ENCODE measurements at places on chromosomes 4 and X.
A peak's percentile ranks its signal among the peaks of the same experiment; 100 is the strongest.

- DNase-seq = no peak
Observed at GRCh38 chrX:27883468-27884092, 75.8 kb downstream of the MAGEB10 start.

- DNase-seq = no peak
Observed at GRCh38 chr4:162891788-162892707, 274.6 kb downstream of the NAF1 start.

DNA sequence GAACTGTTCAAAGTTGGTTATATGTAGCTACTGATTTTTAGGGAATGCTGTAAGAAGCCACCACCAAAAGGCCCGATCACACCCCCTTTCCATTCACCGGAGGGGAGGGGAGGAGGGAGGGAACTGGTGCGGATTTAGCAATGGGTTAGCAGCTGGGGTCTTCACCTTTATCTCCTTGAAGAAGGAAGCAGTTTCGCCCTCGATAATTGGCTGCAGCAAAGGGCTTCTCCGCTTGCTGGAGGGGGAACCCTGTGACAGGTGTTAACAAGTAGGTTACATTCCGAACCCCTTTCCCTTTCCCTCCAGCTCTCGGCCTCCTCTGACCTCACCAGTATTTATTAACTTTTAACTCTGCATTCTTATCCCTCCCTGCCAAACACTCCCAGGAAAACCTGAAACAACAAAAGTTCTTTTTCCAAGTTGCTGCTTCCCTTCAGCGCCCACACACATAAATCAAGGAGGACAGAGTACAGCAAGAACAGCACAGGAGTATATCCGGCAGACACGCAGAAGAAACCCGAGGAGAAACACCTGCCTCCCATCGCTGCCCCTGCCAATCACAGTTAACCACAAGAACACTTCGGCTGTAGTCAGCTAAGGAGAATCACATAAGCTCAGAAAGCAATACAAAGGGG lies 39.8 kb upstream of the NAP1L5 start:
- DNase-seq = no peak

DNA sequence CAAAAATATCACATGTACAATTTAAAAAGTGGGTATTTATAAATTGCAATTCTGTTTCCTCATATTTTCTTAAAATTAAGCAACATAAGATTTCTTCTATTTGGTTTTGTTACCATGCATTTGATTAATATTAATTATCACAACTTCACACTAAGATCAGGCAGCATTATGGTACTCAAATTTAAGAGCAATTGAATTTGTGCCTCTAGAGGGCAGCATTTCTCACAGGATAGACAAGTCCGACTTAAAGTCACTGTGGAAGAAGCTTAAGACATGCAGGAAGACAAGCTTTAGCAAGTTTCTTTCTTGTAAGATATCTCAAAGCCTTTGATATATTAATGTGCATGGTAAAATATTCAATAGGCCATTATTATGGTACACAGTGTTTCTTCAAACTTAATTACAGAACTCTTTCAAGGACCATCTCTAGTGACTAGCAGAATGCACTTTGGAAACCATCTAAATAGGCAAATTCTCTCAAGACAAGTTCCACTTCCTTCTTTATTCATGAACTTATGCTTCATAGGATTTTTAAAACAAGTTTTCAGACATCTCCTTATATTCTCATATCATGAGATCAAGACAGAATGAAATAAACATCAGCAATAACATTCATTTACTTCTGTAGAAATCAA lies 35.0 kb downstream of the FBXW7 start:
- DNase-seq = peak; percentile 30

- no peak for DNase-seq
Observed at GRCh38 chr4:155599085-155599484, 67.6 kb upstream of the GUCY1A1 start.

DNA sequence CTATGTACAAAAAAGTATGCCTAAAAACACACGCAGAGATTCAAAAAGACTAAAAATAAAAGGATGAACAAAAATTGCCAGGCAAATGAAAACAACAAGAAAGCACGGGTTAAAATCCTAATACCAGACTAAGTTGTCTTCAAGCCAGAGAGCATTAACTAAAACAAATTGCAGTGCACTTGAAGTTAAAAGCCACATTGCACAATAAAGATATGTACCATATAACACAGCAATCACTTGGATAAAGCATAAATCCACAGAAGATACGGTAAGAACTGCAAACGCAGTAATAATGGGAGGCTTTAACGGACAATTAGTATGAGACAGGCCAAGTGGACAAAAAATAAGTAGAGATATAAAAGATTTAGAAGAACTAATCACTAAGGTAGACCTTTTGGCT lies 14.9 kb downstream of the CCDC158 start:
- no peak for DNase-seq

- DNase-seq = no peak
Observed at GRCh38 chr4:53816561-53816960, 225.3 kb upstream of the LNX1 start.

DNA sequence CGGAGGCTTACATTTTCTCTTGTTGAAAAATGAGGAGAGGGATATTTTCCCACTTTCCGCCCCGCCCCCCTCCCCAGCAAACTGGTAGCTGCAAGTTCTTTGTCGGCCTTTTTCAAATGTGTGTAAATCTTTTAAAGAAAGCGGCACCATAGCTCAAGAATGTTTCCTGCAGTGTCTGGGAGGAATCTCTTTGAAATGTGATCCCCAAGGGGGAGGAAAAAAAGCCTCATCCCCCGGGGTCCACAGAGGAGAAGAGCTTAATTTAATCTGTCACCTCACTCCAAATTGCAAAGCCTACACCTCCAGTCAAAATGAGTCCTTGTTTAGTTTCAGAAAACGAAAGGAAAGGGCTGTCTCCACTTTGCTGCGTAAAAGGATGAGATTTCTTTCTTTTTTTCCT lies 34.8 kb downstream of the ASMT start:
- DNase-seq = no peak

DNA sequence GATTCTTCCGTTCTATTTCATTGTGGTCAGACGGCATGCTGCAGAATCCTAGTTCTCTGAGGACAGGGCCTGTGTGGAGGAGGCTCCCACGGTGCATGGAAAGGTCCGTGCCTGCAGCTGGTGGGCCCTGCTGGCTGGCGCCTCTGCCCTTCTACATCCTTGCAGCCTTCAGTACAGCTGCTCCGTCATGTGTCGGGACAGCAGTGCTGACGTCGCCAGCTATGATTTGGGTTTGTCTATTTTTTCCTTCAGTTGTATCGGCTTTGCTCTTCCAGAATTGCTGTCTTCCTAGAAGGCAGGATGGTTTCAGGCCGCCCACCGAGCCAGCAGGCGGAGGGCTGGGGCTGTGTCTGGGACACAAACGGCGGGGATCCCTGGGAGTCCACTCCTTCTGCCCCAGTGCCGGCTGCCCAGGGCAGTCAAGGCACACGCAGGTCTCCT lies 32.1 kb upstream of the CPLX1 start:
- no peak for DNase-seq

DNA sequence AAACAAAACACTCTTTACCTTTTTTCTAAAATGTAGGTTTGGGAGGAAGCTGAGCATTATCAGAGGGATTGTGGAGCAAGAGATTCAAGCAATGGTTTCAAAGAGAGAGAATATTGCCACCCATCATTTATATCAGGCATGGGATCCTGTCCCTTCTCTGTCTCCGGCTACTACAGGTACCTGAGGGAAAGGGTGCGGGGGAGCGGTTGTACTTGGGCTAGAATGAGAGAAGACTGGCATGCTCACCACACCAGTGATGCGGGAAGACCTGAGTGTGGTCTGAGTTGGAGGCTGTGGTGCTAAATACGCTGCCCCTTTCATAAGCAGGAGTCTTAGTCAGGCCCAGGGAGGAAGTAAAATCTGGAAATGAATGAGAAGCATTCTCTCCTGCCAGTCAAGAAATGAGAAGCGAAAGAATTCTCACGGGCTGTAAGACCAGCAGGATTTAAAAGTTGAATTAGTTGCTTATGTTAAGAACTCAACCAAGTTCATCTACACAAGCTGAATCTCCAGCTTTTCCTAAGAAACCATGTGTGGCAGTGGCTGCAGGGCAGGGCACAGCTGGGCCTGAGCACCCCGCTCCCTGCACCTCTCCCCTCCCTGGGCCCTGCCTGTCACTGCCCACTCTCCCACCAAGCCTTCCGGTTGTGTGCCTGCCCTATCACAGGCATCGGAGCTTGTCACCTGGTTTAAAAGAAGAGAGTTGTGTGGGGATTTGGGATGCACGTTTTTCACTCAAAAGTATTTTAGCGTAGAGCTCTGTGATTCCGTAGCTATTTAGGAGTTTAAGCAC lies 24.8 kb upstream of the MSANTD1 start:
- DNase-seq = no peak

DNA sequence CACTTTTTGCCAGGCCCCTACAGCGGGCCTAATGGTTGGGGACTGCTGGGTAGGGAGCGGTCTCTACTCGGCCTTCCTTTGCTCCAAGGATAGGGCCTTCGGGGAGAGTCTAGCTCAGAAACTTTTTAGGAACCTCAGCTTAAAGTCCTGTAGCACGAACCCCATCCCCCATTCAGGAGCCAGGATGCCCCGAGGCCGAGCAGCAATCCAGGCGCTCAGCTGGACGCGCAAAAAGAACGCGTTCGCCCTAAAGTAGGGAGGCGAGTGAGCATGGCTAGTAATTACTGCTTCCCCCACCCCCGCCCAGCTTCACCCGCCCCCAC lies 9.7 kb downstream of the POU4F2 start:
- no peak for DNase-seq

DNA sequence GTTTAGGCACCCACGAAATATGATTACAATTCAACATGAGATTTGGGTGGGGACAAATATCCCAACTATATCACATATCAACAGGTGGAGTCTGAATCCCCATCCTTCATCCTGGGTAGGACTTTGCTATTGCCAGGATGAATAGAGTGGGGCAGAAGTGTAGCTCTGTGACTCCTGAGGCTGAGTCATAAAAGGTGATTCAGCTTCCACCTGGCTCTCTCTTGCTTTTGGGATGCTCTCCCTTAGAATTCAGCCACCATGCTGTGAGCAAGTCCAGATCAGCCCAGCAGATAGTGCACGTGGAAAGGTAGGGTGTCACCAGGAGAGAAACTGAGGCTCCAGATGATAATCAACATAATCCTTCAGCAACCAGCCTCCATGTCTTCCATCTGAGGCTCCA lies 193.8 kb upstream of the BCOR start:
- no peak for DNase-seq

DNA sequence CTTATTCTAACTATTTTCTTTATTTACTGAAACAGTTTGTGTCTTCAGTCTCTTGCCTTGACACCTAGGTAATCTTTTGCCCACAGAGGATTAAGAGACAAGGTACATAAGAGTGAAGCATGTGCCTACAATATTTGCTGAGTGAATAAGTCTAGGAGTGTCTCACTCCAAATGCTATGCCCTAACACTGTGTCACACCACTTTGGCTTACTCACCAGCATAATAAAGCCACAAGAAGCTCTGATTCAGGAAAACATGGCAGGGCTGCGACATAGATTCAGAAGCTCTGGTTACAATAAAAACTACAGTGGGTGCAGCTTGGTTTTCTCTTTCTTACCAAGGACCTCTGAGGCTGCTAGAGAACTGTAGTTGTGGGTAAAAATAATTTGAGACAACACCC lies 127.1 kb downstream of the RBM46 start:
- no peak for DNase-seq

DNA sequence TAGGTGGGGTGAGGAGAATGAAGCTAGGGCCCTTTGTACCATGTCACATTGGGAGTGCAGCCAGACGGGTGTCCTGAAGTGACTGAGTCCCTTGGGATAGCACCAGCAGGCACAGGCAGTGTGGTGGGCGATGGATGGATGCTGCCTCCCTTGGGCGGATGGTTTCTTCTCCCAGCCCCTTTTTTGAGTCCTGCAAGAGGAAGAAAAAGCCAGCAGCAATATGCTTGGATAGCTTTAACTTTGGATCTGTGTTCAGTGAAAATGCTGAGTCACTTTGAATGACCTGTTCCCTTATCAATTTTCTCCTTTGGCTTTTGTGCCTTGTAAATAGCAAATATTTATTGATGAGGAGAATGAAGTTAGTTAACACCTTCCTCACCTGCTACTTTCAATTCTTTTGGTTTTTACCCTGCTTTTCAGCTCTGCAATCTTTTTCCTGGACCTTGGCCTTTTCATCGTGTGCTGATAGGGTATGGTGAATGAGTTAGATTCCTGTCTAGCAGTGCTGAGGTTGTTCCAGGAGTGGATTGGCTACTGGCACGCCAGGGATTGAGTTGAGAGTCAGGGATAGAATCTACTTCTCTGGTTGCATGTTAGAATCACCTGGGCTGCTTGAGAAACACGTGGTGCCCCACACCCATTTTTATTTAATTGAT lies 10.2 kb downstream of the DCUN1D4 start:
- DNase-seq = no peak

GRCh38 chr4:84324303-84325245 lies 174.5 kb downstream of the NKX6-1 start:
- no peak for DNase-seq

GRCh38 chr4:53371843-53372521 lies 5.5 kb upstream of the FIP1L1 start:
- DNase-seq = no peak

DNA sequence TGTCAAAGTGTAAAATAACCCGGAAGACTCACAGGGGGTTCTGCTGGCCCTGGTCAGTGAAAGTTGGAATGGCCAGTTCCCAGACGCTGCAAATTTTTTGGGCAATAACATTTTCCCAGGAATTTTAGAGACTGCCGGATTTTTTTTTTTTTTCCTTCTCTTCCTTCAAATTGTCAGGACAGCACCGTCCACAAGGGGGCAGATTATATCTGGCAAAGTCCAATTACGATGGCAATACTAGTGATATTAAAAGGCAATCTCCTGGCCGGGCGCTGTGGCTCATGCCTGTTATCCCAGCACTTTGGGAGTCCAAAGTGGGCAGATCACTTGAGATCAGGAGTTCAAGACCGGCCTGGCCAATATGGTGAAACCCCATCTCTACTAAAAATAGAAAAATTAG lies 20.5 kb downstream of the SLC25A5 start:
- DNase-seq = no peak

DNA sequence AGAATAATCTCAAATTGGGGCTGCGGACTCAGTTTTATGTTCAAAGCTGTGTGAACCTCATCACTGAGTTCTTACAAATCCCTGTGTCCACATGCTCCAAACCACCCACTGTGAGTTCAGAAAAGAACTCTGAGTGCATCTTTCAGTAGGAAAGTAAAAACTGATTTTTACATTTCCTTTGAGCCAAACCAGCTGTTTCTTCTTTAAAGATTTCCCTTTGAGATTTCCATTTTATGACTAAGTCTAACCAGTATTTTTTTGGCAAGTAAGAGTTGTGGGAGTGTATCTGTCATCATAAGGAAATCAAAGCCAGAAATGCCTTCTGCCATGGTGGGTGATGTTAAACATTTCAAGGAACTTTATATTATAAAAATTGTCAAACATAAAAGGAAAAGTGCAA lies 100.0 kb downstream of the TET2 start:
- DNase-seq = no peak

- no peak for DNase-seq
Observed at GRCh38 chr4:12791536-12791935, 692.6 kb downstream of the RAB28 start.
